ENCODE measurements at places on chromosomes 6 and 20.

- no peak for DNase-seq
These were observed 1.2 kb downstream of the SYNCRIP start for GRCh38 chr6:85641522-85641896.

DNA sequence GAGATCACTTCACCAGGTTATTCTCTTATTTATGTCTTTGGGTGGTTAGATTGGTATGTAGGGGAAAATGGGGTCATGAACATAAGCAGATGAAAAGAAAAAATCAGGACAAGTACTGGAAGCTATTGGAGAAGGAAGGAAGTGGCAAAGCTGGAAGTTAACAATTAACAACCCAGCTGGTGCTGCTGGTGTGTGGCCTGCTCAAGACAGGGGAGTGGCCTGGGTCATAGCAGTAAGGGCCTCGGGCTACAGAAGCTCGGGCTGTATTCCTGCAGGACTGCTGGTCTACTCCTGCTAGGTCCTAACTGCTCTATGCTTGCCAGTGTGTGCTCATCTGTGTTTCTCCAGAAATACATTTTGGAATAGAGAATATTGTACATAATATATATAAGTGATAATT is 19.6 kb downstream of the MYLIP start:
- DNase-seq = no peak

GRCh38 chr6:2477250-2477649 is 231.8 kb upstream of the GMDS start:
- DNase-seq = no peak

- DNase-seq = no peak
These were observed 33.8 kb upstream of the SMAP1 start for GRCh38 chr6:70633870-70634269.

DNA sequence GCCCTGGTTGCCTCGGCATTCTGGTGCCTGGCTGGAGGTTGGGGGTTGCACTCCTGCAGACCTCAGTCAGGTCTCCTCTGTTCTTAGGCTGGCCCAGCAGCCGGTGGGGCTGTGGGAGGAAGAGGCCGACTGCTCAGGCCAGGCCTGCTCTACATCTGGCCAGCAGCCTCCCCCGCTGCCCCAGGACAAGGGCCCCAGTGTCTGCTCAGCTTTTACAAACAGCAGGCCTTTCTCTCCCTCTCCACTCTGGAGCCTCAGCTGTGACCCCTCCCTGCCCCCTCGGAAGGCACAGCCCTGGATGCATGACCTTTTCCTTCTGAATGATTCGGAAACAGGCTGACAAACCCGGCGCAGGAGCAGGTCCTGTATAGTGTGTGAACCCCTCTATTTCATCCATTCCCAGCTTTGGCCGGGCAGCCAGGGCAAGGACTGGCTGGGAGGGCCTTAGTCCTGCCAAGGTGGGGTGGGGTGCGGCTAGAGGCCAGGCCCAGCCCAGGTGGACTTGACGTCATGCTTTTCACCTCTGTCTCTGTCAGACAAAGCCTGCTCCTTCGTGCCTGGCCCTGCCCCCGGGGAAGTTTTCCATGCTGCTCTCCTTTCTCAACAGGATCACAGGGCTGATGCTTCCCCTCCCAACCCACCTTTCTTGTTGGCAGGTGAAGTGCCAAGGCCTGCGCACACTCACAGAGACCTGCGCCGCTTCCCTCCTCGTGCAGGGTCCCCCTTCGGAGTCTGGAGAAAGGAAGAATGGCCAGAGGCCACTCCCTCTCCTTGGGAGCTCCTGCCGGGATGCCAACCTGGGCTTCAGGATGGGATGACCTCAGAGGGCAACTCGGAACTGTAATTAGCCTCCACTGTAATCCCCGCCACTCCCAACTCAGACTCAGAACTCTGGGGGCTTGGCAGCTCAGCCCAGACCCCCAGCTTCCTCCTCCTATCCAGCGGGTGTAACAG is 10.1 kb upstream of the ITPR3 start:
- peak; percentile 66 for DNase-seq
